NCI-H146 (cell line): ENCODE measurements at places on chromosomes 5 and 9.

GRCh38 chr9:136761545-136761981 lies 2.8 kb downstream of the LCN15 start:
- DNase-seq: no peak

DNA sequence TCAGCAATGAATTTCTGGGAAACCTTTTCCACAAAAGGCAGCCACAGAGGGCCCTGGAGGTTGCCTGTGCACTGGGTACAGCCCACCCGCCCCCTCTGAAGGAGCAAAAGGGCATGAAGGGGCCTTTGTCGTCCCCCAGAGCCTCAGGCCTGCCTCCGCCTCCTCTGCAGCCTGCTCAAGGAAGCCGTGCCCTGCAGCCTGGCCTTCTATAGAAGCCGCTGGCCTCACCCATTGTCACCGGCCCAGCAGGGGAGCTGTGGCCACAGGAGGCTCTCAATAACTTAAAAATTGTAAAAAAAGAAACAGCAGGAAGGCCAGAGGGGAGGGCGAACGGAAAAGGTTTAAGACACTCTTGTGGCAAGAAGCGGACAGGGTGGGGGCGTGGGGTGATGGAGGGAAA lies 213.3 kb downstream of the IRX2 start:
- peak; percentile 46 for DNase-seq

DNA sequence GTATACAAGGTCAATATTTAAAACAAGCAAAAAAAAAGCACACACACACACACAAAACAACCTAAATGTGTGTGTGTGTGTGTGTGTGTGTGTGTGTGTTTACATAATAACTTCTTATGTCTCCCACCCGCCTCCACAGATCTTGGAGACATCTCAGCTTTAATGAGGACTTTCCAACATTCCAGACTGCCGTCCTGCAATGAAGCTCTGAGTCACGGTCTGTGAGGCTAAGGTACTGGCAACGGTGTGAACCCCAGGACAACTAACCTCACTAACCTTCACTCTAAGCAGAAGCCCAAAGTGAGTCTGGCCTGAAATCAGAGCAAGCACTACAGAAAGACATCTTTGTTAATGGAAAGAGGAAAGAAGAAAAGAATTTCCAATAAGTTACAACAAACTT lies 22.3 kb downstream of the ZNF474 start:
- no peak for DNase-seq

DNA sequence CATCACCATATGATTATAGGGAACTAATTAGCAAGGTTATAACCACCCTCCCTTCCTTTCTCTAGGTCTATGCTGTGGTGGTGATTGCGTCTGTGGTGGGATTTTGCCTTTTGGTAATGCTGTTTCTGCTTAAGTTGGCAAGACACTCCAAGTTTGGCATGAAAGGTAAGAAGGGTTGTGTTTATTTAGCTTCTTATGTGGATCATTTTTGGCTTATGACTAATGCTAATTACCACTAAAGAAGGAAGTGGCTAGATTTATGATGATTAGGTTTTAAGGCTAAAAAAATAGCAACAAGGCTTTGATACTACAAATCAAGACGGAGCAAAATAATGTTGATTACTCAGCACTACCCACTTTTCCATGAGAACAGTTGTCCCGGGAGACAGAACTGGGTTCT lies 82.4 kb downstream of the NTRK2 start:
- DNase-seq: no peak

DNA sequence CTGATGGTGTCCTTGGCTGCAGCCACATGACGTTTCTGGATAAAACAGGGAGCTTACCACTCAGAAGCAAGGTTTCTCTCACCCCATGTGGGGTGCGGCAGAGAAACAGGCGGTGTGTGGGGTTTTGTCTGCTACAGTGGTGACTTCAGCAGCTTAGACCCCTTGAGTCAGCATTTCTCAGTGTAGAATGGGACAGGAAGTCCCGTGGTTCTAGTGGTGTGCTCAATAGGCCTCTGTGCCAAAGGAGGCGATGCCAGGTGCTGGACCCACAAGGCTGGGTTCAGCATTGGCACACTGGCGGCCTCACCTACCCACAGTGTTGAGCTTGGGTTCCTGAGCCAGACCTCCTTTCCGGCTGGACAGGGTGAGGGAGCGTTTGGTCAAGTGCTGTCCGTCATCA lies 125.2 kb upstream of the SMIM23 start:
- no peak for DNase-seq

GRCh38 chr9:37528652-37529471 lies 43.1 kb downstream of the POLR1E start:
- peak; percentile 49 for DNase-seq

- no peak for DNase-seq
Measured at GRCh38 chr5:78744951-78745534, 96.5 kb upstream of the LHFPL2 start.

- no peak for DNase-seq
Measured at GRCh38 chr5:4995014-4995413, 145.1 kb upstream of the ADAMTS16 start.

DNA sequence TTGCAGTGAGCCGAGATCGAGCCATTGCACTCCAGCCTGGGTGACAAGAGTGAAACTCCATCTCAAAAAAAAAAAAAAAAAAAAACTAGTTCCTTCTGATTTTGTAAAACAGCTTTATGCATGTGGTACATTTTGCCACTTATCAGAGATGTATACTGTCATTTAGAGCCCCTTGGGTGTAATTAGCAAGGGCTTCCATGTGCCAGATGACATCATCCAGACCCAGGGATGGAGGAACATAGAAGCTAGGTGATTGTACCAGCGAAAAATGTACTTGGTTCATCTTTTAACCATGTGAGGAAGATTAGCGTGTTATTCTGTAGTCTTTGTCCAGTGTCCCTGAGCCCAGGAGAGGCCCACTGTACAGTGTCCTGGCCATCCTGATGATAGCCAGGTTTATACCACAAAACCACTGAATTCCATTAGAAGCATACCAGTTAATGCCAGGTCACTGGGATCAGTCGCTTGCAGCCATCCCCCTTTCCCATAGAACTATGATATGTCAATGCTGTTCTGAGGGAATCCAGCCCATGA lies 239.3 kb upstream of the SGCD start:
- no peak for DNase-seq

GRCh38 chr5:133149345-133149744 lies 97.5 kb downstream of the HSPA4 start:
- DNase-seq: peak; percentile 64

GRCh38 chr9:127463911-127464310 lies 12.6 kb downstream of the LRSAM1 start:
- no peak for DNase-seq

DNA sequence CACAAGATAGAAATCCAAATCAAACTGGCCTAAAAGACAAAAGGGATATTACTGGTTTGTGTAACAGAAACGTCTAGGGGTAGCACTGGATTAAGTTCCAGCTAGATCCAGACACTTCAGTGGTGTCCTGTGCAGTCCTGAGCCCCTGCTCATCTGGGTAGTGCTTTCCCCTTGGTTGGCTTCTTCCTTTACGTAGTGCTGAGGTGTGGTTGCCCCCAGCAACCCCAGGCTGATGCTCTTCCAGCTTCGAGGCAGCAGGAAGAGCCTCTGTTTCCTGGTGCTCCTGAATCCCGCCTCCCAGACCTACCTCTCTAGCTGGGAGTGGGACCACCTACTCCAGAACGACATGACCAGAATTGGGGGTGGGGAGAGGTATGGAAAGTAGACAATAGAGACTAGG lies 166.1 kb upstream of the ADRA1B start:
- no peak for DNase-seq

GRCh38 chr5:79420248-79420647 lies 93.7 kb downstream of the HOMER1 start:
- DNase-seq: no peak

- no peak for DNase-seq
Measured at GRCh38 chr5:14171046-14171445, 27.9 kb downstream of the TRIO start.

DNA sequence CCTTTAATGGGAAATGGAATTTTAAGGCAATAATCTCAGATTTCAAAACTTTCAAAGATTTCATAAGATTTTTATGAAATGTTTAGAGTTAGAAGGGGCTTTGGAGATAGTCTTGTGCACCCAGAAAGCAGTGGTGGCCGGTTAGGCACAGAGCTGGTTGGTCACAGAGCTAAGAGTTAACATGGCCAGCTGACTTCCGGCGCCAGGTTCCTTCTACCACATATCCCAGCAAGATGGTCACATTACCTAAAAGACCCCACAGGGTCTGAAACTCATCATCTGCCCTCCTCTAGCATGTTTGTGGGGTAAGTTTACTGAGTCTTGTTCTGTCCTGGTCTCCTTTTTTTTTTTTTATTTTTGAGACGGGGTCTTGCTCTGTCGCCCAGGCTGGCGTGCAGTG lies 19.3 kb downstream of the QRFP start:
- no peak for DNase-seq

DNA sequence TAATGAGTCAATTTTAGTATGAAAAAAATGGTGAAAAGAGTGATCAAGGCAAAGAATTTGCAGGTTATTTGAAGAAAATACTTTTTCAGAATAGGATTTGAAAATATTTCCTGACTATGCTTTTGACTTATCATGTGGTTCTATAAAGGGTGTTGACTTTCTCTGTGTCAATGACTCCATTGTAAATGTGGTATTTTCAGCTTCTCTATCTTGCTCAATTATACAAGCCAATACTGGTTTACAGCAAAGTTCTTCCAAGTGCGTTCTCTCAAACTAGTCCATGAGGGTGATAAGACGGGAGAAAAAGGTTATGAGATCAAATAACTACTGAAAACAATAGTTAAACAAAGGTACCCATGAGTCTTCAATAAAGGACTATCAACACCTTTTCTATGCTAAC lies 21.7 kb downstream of the IL33 start:
- DNase-seq: no peak

DNA sequence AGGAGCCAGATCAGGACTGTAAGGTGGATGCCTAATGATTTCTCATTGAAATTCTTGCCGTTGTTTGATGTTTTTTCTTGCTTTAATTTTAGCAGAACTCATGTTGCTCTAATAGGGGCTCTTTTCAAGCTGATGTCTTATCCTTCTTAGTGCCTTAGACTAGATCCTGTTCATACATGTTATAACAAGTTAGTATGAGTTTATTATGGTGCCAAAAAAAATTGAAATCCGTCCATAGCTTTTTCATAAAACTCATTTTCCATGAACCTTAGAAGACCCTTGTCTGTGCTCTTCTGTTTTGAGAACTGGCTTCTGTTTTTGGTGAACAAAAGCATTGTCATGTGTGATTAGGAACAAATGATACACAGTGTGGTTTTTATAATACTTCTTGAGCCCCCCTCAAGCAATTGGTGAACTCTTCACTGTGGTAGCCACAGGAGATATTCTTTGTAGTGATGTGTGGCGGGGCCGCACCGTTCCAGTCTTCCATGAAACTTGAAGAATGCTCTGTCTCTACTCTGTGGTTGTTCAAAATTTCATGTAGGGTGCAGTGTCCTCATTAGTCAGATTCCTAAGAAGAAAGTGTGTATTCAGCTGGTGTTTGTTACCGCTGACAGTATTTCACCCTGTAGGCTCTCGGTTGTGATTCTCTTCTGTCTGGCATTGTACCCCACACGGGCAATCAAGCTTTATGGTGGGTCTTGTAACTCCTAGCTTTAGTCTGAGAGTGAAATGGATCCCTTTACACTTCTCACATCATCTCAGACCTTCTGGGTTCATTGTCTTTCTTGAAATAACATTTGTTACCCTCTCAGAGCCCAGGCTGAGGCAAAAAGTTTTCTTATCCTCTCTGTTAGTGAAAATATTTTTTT lies 10.7 kb downstream of the OTULIN start:
- no peak for DNase-seq
